Kasumi-1 (cell line): ENCODE measurements at places on chromosomes 1 and 21.

DNA sequence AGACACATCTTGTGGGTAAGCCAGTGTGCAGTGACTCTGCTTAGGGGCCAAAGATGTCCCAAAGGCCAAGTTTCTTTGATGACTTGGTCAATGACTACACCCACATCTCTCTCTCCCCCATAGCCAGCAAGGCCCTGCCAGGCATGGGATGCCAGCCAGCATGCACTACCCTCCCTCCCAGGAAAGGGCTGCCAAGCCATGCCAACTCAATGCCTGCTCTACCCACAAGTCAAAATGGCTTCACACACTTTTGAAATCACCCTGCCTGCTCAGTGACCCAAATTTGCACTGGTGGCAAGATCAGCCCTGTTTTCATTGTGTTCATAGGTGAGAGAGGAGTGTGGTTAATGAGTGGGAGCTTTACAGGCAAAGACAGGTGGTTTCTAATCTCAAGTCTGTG is 112.5 kb downstream of the MATN1 start:
- DNase-seq: no peak

GRCh38 chr1:203993256-203993655 is 79.7 kb upstream of the SOX13 start:
- DNase-seq: no peak

DNA sequence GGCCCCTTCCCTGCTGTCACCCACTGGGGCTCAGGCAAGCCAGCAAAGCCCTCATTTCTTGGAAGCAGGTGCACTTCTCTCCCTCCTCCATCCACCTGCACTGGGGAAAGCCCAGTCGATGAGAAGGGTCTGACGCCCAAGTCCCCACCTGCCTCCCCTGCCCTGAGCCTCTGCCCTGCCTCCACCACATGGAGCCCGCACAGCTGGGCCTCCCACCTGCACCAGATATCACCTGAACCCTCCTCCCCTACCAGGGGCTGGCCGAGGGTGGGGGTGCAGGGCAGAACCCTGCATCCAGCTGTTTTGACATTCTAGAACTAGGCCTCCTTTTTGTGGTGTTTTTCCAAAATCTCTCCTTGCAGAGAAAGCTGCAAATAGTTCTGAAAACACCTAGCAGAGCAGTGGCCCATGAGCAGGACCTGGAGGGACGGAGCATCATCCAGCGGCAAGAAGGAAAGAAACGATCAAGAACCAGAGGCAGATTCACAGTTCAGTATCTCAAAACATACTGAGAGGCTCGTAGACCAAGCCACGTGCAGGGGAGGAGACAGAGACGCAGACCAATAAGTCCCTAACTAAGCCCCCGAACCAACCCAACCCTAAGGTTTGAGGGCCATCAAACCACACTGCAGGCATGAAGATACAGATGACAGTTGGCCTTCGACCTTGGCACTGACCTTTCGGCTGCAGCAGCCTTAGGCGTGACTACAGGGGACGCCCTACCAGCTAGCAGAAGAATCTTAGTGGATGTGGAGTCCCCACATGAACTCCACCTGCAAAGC is 16.7 kb downstream of the CHD5 start:
- DNase-seq: no peak

DNA sequence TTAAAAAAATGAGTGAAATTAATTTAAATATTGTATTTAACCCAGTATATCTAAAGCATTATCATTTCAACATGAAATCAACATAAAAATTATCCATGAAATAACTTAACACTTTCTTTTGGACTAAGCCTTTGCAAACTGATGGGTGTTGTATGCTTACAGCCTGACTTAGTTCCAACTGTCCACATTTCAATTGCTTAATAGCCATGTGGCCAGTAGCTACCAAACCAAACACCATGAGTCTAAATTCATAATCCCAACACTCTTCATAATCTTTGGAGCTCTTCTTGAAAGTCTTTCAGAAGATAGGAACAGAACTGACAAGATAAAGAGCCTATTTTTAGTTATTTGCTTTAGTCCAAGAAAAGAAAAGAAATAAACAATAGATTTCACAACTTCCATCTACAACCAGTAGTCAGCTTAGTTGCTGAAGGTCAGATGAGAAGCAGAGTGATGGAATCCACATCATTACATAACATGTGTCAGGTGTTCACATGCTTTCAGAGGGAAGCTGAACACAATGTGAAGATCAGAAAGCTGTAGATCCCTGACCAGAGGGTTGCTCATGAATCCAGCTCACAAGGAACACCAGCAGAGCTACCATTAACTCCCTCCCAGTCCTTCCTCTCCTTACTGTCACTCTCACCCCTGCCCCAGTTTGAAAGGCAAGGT is 144.0 kb upstream of the ZNF648 start:
- DNase-seq: no peak

DNA sequence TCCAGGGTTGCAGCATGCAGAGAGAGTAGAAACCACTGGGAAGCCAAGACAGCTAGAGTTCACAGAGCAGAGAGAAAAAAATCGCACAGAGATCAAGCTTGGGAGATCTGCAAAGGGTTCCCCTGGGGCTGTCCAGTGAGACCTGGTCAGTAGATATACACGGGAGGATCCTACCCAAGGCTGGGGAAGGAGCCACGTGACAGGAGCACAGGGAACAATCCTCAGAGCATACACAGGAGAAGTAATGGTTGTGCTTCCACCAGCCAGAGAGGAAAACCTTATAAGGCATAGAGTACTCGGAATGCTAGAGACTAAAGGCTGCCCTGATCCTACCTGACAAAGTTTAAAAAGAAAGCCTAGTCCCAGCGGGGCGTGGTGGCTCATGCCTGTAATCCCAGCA is 53.9 kb downstream of the GABPA start:
- no peak for DNase-seq

- DNase-seq: no peak
These were observed 747.9 kb upstream of the NCAM2 start for GRCh38 chr21:20250337-20250736.

DNA sequence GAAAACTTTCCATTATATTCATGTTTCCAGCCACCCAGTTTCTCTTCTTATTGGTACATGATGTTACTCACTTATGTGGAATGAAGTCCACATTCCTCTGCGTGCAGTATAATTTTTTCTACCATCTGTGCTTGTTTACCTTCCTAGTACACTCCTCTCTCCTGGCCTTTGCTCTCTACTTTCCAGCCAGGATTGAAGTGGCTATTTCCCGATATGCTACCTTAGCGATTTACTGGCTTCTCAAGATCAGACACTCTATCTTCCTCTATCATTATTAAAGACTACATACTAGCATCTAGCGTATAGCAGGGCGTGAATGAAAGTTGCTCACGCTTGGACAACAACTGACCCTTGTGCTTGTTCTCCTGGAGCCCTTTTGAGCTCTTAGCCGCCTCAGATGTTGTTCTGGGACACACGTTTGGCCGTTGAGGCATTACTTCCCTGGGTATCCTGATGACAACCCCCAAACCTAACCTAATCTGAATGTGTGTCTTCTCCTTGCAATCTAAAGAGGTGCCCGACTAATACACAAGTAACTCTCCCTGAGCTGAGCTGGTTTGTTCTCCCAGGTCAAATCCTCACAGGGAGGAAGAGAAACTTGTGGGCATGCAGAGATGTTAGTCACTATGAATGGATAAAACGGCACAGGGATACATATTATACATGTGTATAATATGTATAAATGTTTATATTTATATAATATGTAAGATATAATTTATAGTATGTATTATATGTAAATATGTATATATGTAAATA is 13.4 kb upstream of the MTARC2 start:
- DNase-seq: no peak

GRCh38 chr1:12172042-12172851 is 5.5 kb downstream of the TNFRSF1B start:
- no peak for DNase-seq

- DNase-seq: no peak
These were observed 124.8 kb upstream of the GRIK3 start for GRCh38 chr1:37159102-37159501.

DNA sequence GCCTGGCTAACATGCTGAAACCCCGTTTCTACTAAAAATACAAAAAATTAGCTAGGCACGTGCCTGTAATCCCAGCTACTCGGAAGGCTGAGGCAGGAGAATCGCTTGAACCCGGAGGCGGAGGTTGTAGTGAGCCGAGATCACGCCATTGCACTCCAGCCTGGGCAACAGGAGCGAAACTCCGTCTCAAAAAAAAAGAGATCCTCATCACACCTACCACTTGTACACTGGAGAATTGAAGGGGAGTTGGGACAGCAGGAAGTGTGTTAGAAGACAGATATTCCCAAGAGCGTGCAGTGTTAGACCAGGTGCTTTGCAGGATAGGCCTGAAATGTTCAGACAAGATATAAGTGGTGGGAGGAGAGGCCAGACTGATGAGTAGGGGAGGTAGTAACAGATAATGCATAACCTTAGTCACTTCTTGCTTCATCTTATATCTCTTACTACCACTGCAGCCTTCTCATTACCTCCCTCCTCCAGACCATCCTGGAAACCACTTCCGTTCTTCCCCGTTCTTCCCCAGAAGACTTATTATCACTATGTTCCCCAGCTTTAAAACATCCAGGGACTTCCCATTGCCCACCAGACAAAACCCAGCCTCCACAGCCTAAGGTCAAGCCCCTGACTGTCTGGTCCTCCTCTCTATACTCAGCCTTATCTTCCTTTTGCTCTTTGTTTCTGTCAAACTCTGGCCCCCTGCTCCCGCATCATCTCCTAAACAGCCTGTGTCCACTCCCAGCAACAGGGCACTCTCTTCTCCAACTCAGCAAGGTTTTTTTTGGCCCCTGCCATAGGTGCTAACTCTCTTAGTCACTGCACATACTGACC is 21.3 kb downstream of the FAM20B start:
- no peak for DNase-seq

- DNase-seq: no peak
These were observed 13.4 kb downstream of the VANGL2 start for GRCh38 chr1:160413716-160414115.

DNA sequence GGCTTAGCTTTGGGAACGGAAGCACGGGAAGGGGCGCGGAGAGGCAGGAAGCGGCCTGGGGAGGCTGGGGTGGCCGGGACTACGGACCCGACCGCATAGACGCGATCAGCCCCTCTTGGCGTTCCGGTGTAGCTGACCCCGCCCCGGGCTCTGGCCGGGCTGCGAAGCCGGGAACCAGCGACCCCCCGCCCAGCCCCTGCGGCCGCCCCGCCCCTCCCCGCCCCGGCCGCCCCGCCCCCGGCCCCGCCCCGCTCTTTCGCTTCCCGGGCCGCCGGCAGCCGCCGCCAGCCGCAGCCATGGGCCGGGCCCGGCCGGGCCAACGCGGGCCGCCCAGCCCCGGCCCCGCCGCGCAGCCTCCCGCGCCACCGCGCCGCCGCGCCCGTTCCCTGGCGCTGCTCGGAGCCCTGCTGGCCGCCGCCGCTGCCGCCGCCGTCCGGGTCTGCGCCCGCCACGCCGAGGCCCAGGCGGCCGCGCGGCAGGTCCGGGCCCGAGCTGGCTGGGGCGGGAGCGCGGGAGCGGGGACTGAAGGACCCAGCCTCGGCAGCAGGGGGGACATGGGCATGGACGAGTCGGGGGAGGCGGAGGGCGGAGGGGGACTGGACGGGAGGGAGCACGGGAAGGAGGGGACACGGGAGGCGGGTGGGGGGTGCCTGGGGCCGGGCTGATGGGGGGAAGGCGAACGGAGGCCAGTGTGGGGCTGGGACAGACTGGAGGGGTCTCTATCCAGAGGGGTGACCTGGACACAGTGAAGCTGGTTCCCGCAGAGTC is at the start of gene SELENON:
Gene SELENON, plus strand, starts transcription at position 259 of the 768 bp plus-strand sequence. Its CDS starts 38 bp downstream, at position 297.
- DNase-seq: peak; percentile 10

GRCh38 chr1:9797049-9797448 is 26.7 kb downstream of the CLSTN1 start:
- no peak for DNase-seq

DNA sequence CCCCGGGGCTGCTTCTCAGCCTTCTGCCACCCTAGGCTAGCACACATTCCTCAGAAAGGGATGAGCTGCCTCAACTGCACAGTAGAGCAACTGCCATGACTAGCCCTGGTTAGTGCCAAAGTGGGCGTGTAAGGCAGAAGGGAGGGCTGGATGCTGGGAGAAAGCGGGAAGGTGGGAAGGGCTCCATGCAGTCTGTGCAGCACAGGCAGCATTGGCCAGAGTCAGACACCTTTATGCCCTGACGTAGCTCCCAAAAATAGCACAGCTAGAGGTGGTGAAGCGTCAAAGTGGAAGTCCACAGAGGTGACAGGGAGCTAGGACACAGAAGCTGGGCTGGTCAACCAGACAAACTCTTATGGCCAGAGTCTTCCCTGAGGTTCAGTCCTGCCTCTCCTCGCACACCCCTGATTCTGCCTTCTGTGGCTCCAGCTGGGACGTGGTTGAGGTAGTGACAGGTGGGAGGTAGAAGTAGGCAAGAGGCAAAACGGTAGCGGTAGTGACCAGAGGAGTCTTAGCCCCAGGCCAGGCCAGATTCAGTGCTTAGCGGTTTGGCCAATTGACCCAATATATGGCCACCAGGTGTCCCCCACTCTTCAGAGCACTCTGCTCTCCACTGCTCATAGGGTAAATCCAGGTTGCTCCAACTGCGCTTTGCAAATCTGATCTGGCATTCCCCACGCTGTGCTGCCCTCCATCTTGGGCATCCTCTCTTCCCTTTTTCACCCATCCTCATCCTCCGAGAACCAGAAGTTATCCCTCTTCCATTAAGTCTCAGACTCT is 45.6 kb downstream of the DDX20 start:
- DNase-seq: no peak

DNA sequence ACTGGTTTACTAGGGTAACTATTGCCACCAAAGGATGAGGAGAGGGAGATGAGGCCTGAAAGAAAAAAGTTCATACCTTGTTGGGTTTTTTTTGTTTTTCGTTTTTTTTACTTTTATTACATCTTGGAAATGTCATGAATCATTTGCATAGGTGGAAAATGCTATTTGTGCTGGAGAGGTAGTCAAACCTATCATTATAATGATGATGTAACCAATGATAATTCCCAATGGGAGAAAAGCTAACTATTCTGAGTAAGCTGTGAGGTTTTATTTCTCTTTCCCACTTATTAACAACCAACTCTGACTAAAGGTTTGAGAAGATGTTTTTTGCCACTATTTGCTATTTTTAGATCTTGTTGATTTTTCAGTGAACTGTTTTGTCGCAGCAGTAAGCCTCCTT is 29.0 kb downstream of the SH3GLB1 start:
- no peak for DNase-seq

DNA sequence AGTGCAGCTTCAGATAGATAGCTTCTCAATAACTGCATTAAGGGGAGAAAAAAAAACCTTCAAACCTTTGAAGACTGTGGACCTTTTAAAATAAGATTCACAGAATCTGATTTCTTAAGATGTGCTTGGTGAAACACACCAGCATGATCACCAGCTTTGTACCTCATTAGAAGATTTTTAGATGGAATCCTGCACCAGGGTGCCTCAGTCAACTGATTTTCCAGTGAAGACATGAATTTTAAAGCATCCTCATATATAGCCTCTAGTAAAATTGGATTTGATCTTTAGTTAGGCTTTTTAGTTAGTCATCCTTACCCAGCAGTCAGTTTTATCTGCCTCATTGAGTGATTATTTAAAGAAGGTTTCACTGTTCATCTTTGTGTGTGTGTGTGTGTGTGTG is 208.6 kb upstream of the DEPDC1 start:
- no peak for DNase-seq

GRCh38 chr1:86956221-86956620 is 41.8 kb downstream of the HS2ST1 start:
- DNase-seq: no peak

GRCh38 chr1:3460672-3461131 is 6.2 kb downstream of the ARHGEF16 start:
- no peak for DNase-seq
